Mucosa of gallbladder (tissue), 1 donor: ENCODE measurements at places on chromosomes 11 and 22.

- no peak for DNase-seq
Measured at GRCh38 chr11:17766590-17766989, 32.0 kb downstream of the KCNC1 start.

DNA sequence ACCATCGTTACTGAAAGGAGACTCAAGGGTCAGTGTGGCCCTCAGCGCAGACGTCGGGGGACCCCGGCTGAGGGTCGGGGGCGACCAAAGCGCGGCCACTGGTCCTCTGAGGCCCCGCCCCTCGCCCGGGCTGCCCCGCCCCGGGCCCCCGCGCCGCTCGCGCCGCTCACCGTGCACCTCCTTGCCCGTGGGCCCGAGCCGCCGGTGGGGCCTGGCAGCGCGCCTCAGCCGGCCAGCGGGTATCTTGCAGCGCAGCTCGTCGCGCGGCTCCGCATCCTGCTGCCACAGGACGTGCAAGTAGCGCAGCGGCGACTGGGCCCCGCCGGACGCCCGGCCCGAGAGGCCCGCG is 419 bp downstream of the ANKRD54 start:
- peak; percentile 16 for DNase-seq

- DNase-seq, result no peak
Measured at GRCh38 chr11:14327116-14327515, 31.9 kb downstream of the RRAS2 start.

- no peak for DNase-seq
Measured at GRCh38 chr11:133726542-133726941, 118.8 kb downstream of the SPATA19 start.

DNA sequence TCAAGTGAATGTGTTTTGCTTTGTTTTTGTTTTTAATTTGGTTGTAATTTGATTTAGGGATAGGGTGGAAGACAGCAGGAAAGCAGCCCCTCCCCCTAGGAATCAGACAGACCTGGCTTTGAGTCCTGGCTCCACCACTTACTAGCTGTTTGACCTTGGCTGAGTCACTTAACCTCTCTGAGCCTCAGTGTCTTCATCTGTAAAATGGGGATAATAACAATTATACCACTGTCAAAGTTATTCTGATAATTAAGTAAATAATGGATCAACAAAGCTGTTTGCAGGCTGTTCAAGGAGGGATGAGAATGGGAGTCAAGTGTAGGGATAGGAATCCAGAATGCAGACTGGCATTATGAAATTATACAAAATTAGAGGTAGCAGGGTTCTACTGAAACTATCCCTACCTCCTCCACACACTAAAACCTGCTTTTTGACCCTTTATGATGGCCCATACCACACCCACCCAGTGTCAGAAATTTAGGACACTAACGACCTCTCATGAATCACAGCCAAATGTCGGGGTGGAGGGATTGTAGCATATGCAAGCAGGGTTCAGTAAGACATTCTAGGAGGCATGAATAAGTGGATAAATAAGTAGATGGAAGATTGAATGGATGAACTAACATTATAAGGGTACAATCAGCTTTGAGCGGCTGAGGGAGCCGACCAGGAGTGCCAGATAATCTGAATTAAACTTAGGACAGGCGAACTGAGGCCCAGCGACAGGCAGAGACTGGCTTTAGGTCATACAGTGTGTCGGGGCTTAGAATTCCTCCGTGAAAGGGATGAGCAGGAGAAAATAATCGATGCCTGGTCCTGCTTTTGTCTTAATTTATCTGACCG is 974 bp downstream of the ANAPC15 start:
- no peak for DNase-seq
